ENCODE measurements at places on chromosomes 6 and 20.

GRCh38 chr6:74057326-74057725, 361.3 kb downstream of the CD109 start:
- DNase-seq, result no peak

- DNase-seq, result no peak
These were observed 32.3 kb downstream of the TULP4 start for GRCh38 chr6:158344534-158344933.

DNA sequence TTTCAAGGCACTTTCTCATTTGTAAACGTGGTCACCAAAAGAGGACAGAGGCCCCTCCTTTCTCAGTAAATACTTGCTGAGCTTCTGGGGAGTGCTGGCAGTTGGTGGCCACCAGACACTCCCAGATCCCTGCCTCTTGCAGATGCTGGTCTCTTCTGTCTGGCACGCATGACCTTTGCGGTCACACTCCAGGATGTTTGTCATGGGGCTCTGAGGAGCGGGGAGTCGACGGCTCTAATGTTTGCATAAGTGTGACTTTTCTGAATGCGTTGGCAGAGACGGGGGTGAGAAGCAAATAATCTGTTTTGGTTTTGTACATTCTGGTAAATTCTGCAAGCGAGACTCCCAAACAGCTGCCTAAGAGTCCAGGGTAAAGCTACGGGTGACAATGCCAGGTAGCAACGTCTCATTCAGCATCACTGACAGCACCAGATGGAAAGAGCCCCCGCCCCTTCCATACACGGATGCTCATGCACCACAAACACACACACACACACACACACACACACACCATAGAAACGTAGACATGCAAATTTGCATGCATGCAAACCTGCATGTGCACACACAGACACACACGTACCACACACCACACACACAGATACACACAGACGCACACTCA, 101.1 kb downstream of the YTHDF1 start:
- no peak for DNase-seq

GRCh38 chr6:102619585-102619984, 1226.1 kb downstream of the GRIK2 start:
- DNase-seq, result no peak

DNA sequence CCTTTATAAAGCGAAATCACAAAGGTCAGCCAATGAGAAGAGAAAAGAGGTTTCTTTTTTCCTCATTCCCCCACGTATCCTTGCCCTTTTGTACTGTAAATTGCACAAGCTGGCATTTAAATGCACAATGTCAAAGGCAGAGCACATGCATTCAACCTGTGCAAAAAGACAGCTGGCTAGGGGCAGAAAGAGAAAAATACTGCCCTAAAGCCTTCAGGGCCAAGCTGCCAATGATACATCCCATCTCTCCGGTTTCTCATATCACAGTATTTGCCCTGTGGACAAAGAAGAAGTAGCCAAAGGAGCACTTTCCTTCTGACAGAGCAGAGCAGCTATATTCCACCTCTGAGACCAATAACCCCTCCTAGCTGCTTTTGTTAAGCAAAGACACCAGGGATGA, 219.2 kb downstream of the TRDN start:
- no peak for DNase-seq

GRCh38 chr6:155461556-155461955, 5.9 kb upstream of the NOX3 start:
- DNase-seq, result peak; percentile 8

DNA sequence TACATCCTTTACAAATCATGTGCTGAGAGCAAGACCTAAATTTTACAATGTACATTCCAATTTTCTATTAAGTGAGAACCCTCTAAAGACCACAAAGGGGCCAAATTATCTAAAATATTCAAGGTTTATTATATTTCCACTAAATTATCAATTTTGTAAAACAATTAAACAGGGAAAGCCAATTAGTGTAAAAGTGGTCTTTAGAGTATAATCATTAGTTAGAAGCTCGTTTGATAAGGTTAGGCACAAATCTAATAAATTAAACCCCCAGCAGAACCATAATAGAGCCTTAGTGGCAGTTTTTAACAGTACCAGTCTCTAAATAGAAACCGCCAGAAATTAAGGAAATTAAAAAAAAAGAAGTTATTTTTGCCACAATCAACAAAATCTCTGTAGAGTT, 249.1 kb upstream of the MANEA start:
- DNase-seq, result no peak

DNA sequence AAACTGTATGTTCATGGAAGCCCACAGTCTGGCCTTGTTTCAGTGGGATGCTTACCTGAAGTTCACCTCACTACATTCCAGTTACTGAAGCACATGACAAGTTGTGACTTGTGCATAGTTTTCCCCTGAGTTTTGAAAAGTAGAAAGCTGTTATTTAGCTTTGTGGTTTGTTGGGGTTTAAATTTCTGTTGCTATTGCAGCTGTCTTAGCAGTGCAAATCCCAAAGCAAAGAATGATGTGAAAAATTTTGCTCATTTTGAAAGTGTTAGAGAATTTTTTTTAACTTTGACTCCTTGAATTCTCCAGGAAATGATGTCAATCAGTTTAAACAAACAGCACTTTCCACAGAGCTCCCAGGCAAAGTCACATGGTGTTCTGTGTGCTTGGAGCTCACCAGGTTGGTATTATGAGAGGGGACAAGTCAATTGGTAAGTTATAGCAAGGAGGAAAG, 268.4 kb downstream of the ADGRG6 start:
- DNase-seq, result no peak

DNA sequence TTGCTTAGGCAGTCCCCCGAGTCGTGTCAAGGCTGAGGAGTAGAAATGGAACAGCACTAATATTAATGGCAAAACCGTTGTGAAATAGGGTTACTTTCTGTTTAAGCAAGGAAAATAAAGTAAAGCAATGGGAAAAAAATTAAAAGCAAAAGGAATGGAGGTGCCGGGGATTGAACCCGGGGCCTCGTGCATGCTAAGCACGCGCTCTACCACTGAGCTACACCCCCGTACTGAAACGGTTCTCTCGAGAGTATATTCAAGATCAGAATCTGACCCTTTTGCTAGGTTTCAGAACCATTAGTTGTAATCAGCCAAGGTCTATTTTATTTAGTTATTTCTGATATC, 85.5 kb downstream of the TRIM27 start:
- DNase-seq, result peak; percentile 82

- DNase-seq, result no peak
These were observed 166.5 kb downstream of the TFAP2A start for GRCh38 chr6:10248378-10248843.

GRCh38 chr6:44661221-44662008, 273.9 kb downstream of the CDC5L start:
- DNase-seq, result no peak

- DNase-seq, result no peak
These were observed 102.4 kb upstream of the PRDM1 start for GRCh38 chr6:105983763-105984162.

DNA sequence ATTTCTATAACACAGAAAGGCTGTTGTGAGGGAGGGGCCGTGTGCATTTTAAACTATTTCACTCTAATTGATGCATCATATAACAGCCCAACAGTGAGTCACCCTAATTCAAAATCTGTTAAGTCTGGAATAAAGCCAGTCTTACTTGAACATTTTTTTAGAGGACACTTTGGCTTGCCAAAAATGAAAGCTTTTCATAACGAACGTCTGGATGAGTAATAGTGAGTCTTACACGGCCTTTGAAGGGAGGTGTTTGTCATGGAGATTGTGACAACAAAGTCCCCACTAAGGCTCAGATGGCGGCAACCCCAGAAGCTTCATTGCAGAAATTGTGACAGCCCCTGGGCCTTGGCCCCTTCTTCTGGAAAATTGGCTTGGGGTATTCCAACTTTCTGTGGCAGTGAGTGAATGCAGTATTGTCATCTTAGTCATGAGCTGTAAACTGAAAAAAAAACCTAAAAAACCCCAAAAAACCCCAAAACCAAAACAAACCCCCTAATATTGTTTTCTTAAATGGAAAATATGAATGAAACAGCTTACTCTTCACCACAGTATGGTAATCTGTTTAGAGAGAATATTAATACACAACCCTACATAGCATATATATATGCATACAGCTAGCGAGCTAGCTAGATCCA, 92.6 kb upstream of the CLDN20 start:
- peak; percentile 46 for DNase-seq

- DNase-seq, result no peak
These were observed 564.5 kb downstream of the NKAIN2 start for GRCh38 chr6:124368131-124368530.

GRCh38 chr20:16412906-16413305, 160.3 kb downstream of the KIF16B start:
- DNase-seq, result no peak

- DNase-seq, result no peak
These were observed 36.5 kb downstream of the GHRH start for GRCh38 chr20:37225146-37225545.

DNA sequence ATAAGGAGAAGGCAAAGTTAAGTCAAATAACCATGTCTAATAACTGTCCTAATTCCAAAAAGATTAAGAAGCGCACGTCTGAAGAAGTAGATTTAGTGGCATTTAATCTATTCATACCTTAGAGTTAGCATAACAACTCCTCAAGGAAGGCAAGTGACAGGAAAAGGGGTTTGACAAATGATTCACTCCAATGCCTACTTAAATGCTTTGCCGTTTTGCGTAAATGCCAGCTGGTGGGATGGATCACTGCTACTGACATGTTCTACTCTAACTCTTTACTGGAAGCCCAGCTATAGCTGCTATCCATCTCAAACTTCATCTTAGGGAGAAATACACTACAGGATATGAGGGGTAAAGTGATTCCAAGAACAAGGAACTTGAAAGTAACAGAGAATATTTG, 347.3 kb upstream of the RUNX2 start:
- DNase-seq, result no peak

DNA sequence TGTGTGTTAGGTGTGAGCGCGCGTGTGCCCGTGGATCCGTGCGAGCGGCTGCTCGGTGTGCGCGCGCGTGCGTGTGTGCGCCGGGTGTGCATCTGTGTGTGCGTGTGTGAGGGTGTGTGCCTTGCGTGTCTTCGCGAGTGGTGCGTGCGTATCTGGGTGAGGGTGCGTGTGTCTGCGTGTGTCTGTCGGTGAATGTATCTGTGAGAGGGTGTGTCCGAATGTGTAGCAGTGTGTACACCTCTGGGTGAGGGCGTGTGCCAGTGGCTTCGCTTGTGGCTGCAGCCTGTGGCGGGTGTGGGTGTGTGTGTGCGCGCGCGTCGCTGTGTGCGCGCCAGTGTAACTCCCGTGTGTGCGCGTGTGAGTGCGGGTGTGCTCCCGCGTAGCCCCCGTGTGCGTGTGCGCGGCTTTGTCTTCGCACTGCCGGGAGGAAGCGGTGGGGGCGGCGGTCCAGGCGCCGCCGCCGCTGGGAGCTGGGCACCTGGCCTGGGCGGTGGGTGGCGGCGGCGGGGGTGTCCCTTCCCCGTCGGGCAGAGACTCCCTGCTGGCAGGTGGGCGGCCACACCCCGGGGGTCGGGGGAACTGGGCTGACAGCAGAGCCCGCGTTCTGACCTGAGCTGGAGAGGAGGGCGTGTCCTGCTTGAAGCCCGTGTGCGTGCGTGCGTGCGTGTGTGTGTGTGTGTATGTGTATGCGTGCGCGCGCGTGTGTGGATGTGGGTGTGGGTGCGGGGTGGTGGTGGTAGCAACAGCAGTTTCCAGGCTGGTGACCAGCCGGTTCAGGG, 61.3 kb upstream of the EPB41L1 start:
- DNase-seq, result no peak

- no peak for DNase-seq
These were observed 67.7 kb downstream of the RPP40 start for GRCh38 chr6:4935975-4936680.

- no peak for DNase-seq
These were observed 122.3 kb downstream of the CCDC170 start for GRCh38 chr6:151616091-151616513.

- DNase-seq, result no peak
These were observed 407.1 kb upstream of the MARCKS start for GRCh38 chr6:113450061-113450465.

DNA sequence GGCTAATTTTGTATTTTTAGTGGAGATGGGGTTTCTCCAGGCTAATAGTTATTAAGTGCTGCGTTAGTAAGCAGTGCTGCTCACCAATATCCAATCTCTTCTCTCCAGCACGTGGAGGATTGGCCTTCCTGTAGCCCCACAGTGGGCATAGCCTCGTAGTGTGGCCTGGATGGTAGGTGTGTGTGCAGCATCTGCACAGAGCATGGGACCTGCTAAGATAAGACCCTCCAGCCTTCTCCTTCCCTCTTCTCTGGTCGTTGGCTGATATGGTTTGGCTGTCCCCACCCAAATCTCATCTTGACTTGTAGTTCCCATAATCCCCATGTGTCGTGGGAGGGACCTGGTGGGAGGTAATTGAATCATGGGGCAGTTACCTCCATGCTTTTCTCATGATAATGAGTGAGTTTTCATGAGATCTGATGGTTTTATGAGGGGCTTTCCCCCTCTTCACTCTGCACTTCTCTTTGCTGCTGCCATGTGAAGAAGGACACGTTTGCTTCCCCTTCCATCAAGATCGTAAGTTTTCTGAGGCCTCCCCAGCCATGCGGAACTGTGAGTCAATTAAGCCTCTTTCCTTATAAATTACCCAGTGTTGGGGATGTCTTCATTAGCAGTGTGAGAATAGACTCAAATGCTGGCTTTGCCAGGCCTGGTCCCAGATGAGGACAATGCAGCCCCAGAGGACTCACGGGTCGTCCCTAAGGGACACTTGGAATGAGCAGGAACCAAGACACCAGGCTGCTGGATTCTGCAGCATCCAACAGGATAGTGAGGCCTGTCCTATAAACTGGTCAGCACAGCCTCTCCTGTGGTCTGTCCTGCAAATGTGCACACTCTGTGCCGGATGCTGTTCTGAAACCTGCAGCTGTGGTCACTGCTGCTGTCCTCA, 63.4 kb upstream of the AFDN start:
- no peak for DNase-seq

- DNase-seq, result no peak
These were observed 151.2 kb upstream of the BMP5 start for GRCh38 chr6:56026455-56027180.

GRCh38 chr6:97026298-97026697, 101.8 kb downstream of the KLHL32 start:
- DNase-seq, result no peak

- DNase-seq, result peak; percentile 71
These were observed 61.2 kb downstream of the TNFAIP3 start for GRCh38 chr6:137928286-137928685.

DNA sequence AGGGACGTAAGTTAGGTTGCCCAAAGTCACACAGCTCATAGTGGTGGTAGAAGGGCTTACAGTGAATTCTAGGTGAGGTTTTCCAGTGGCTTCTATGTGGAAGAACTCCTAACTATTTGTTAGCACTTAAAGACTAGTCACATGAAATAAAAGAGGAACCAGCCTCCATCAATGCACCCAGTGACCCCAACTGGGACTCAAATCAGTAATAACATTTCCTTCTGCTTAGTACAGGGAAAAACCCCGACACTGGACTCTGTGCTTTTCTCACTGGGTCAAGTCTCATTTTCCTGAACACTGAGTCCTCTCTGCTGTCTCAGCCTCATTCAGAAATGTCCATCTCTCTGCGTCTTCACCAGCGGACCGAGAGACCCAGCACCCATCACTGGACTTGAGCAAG, 89.2 kb downstream of the SLC22A23 start:
- DNase-seq, result no peak

Data from Ammon's horn (tissue), 1 donor.